ENCODE measurements at places on chromosomes 16 and 17.

DNA sequence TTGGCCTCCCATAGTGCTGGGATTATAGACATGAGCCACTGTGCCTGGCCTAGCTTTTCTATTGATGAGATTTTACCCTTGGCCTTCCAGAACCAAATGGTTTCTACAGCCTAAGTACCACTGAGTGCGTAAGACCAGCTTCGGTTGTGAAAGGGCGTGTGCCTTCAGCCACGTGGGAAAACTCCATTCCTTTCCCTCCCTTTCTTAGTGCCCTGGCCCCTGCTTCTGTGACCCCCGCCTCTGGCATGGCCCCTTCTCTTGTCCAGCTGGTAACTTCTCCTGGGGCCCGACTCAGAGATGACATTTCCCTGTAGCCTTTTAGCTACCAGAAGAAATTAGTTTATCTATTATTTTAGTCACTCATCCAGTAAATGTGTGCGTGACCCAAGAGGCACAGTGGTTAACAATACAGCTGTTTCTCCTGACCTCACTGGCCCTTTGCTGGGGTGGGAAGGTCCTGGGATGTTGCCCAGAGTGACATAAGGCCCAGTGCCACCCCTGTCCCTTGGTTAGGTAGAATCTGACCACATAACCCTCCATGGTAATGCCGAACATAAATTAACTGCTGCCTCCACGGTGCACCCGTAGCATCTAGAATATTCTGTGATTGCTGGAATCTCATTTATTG is 97.3 kb downstream of the PLCG2 start:
- no peak for DNase-seq

DNA sequence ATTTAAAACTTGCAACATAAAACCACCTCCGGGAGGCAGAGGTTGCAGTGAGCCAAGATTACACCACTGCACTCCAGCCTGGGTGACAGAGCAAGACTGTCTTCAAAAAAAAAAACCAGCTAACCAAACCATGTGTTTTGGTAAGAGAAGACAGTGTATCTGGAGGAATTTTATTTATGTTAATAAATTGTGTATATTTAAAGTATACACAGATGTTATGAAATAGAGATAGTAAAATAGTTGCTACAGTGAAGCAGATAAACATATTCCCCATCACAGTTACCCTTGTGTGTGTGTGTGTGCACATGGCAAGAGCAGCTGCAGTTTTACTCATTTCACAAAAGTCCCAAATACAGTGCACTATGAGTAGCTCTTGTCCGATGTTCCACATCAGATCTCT is 54.8 kb upstream of the CRISPLD2 start:
- no peak for DNase-seq

DNA sequence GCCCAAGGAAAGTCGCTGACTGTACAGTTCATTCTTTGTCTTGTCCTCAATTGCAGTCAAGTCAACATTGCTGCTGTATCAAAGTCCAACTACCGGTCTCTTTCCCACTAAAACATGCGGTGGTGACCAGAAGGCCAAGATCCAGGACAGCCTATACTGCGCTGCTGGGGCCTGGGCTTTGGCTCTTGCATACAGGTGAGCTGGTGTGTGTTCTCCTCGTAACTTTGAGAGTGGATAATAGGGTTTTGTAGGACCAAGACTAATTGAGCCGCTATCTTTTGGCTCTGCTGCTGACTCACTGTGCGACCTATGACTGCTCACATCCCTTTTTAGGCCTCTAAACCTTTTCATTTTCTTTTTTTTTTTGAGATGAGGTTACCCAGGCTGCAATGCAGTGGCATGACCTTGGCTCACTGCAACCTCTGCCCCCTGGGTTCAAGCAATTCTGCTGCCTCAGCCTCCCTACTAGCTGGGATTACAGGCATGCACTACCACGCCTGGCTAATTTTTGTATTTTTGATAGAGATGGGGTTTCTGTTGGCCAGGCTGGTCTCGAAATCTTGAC is 38.7 kb downstream of the PHKB start:
- no peak for DNase-seq

- DNase-seq = peak; percentile 32
These were observed 13.2 kb upstream of the TMEM100 start for GRCh38 chr17:55735731-55736405.

DNA sequence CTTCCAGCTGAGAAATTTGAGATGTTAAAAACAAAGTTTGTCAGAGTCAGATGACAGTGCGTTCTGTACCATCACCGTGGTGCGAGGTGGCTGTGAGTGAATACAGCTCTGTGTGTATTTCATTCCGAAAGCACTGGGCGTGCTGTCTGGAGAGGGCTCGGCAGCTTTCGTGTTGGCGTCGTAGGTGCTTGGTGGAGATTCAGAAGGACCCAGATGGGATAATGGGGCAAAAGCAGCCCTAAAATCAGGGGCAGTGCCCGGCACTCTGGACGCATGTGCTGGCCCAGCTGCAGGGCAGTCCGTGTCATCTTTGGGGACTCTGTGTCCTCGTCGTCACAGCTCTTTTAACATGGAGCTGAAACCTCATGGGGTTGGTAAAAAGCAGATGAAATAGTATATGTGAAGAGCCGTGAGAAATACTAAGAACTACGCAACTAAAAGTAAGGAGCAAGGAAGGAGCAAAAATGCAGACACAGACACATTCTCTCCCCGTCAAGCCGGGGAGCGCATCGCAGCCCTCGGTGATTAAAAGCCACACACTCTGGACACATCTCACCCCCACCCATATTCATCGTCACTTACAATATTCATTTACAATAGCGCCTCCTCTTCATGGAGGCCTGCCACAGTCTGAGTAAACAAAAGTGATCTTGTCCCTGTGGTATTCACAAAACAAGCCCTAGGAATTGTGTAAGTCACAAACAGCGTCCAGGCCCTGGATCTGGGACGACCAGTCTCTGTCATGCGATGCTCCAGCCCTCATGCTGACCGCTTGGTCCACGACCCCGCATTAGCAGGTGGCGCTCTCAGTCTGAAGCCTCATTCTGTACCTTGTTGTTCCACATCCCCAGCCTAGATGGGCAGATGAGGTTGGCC is 206.7 kb downstream of the RPTOR start:
- no peak for DNase-seq

GRCh38 chr16:61581417-61582046 is 454.7 kb downstream of the CDH8 start:
- no peak for DNase-seq

DNA sequence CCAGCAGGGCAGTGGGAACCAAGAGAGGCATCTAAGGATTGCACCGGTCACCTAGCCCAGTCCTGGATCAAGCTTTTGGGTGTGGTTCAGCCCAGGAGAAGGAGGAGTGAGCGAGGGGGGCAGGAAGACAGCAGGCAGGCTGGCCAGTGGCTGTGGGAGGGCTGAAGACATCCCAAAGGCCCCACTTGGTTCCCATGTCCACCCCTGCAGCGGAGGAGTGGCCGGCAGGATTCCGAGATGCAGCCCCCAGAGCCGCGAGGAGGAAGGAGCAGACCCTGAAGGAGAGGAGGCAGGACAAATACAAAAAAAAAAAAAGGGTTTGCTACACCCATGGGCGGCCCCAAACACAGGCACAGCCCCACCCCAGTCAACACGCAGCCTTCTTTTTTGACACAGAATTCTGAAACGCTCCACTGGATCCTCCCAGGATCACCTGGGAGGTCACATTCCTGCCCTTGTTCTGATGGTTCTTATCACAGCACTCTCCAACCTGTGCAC is 1.1 kb upstream of the SLC47A2 start:
- DNase-seq = no peak

DNA sequence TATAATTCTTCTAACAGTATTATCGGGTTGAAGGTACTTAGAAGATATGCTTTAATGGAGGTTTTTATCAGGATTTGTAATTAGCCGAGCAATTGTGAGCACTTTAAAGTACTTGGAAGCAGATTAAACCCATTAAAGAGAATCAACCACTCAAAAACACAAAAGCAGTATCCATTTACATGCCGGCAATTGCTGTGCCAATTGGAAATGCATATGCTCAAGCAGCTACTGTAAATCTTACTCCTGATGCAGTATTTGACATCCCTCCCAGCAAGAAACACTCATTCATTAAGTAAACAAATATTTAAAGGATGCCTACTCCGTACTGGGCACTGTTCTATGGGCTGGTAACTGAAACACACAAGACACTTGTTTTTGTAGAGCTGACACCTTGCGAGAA is 11.4 kb upstream of the CCL1 start:
- DNase-seq = no peak

GRCh38 chr16:85658504-85659326 is 30.0 kb downstream of the GINS2 start:
- no peak for DNase-seq

DNA sequence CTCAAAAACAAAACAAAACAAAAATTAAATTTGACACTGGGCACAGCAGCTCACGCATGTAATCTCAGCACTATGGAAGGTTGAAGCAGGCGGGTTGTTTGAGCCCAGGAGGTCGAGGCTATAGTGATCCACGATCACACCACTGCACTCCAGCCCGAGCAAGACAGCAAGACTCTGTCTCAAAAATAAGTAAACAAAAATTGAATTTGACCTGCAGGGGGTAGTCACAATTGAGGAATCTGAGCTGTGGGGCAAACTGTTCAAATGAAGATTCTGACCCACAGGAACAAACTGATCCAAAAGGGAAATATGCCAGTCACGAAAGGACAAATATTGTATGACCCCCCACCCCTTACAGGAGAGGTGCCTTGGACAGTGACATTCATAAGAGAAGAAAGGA is 29.8 kb downstream of the ANKRD11 start:
- no peak for DNase-seq

DNA sequence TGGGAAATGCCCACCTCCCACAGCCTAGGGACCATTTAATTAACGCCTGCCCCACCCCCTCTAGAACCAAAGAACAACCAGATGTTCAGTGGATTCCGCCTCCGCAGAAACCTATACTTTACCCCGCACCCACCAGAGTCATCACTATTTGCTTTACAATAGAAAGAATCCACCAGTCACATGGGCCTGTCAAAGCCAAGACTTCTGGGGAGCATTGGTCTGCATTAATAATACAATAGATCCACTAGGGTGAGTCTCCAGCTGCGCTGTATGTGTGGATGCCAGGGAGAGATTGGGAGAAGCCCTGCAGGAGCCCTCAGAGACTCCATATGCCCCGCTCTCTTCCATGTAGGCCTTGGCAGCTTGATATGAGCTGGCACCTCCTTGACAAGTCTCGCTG is 31.3 kb downstream of the CLEC19A start:
- no peak for DNase-seq

- DNase-seq = peak; percentile 31
These were observed 217.3 kb downstream of the RBFOX3 start for GRCh38 chr17:79393358-79394052.

DNA sequence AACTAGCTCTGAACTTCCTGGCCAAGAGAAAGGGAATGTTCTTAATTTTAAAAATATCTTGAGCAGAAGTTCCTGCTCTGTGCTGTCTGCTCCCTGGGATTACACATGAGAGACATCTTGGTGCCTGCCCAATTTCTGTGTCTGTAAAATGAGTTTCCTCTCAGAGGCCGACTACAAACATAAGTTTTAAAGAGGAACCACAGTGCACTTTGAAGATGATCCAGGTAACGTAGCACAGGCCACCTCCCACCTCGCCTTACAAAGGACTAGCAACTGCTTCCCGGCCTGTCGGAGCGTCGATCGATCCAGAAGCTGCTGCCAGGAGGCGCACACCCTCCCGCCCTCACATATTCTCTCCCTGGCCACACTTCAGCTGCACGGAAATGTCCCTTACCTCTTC is 55.0 kb upstream of the ATP2A3 start:
- DNase-seq = no peak

GRCh38 chr16:17343728-17344127 is 127.0 kb downstream of the XYLT1 start:
- no peak for DNase-seq
